ENCODE measurements at places on chromosomes 16 and 17.

- DNase-seq, result no peak
These were observed 47.9 kb downstream of the COPRS start for GRCh38 chr17:31811101-31811500.

GRCh38 chr17:61729690-61730268, 133.5 kb downstream of the BRIP1 start:
- DNase-seq, result no peak

DNA sequence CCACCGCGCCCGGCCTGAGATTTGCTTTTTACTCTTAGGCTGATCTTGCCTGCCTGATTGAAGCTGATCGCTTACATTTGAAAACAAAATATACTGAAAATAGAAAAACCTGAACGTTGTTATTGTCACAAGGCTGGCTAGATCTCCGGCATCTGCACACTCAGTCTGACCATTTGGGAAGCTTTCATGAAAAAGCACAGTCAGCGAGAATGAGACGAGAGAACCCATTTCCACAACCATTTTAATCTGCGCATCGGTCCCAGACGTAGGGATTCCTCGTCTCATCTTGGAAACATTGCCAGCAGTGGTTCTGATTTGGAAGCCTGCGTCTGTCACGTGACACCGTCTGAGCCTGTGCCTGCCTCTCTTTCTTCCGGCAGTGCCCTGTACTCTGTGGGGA, 20.9 kb downstream of the SPG7 start:
- no peak for DNase-seq

DNA sequence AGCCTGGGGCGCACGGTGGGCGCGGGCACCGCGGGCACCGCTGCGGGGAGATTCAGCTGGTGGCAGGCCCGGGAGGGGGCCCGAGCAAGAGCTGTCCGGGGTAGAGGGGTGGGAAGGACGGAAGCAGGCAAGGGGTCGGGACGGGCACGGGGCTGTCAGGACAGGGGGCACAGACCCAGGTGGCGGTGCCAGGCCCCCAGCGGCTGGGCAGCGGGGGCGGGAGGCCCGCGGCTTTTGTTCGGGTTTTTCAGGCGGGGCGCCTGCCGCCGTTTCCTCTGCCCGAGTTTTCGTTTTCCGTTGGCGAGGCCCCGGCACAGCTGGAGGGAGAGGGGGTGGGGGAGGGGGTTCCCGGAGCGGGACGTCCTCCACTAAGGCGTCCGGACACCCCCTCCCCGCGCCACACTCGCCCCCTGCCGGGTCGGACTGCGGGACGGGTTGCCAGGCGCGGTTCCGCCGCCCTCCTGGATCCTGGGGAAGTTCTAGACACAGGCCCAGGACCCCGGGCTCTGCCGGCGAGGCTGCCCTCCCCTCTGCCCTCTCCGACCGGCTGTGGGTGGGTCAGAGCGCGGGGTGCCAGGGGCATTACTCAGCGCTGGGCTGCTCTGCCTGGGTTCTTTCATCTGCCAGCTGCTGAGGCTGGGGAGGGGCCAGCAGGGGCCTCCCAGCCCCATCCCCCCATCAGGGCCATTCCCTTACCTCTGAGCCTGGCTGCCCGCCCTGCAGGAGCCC, 543 bp downstream of the ARHGAP23 start:
- DNase-seq, result no peak

- no peak for DNase-seq
These were observed 15.0 kb downstream of the CAVIN1 start for GRCh38 chr17:42408061-42408460.

DNA sequence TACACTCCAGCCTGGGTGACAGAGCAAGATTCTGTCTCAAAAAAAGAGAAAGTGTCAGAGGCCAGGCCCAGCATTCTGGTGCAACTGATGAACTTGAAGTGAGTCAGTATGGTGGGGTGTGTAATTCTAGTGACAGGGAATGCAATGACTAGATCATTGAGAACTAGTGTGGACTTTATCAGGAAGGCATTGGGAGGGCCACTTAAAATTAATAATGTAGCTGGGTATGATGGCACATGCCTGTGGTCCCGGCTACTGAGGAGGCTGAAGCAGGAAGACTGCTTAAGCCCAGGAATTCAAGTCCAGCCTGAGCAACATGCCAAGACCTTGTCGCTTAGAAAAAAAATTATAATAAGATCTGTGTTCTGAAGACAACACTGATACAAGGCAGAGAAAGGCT, 90.8 kb downstream of the STX8 start:
- no peak for DNase-seq

DNA sequence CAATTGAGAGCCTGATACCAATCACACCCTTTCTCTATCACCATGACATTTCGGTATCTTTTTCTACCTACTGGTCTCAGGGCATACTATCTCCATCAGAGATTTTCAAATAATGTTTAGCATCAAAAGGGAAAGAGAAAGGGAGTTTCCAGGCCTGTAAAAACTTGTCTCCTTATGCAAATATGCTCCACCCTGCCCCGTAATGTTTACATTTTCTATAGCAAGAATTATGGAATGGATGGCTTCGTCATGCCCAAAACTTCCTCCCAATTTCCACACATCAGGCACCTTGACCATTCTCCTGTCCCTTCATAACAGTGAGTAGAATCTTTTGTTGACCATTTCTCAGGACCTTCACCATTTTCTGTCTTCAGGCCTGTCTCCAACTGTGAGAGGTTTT, 30.9 kb upstream of the HLF start:
- peak; percentile 46 for DNase-seq

- no peak for DNase-seq
These were observed 39.4 kb downstream of the LAT start for GRCh38 chr16:29024278-29024677.

DNA sequence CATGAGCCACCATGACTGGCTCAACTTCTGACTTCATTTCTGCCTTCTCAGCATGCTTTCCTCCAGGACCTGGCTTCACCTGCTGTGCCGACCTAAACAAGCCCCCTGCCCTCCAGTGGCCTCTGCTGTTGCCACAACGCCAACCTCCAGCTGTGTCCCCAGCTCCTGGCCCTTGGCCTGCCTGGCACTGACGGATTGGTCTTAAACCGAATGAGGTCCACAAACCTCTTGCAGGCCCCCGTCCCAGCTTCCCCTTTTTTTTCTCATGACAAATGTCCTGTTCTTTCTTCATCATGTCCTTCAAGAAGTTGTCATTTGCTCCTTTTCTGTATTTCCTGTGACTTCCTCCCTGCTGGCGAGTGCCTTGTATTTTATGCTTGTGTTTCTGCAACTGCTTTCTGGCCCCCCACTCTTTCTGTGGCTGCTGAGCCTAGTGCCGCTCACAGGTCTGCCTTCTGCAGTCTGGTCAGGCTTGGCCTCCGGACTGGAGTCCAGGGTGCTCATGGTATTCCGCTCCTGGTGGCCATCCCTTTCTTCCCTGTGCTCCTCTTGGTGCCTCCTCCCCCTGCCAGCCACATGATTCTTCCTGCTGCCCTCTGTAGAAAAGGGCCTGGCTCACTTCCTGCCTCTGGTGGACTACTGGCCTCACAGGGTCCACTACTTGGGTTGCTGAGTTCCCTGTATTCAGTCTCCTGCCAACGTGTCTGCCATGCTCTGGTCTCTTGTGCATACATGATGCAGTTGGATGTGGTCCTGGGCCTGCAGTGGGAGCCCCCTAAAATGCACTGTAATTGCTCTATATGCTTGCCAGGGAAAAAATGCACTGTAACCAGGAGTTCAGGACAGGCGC, 2.9 kb downstream of the ATP6V0C start:
- DNase-seq, result no peak

DNA sequence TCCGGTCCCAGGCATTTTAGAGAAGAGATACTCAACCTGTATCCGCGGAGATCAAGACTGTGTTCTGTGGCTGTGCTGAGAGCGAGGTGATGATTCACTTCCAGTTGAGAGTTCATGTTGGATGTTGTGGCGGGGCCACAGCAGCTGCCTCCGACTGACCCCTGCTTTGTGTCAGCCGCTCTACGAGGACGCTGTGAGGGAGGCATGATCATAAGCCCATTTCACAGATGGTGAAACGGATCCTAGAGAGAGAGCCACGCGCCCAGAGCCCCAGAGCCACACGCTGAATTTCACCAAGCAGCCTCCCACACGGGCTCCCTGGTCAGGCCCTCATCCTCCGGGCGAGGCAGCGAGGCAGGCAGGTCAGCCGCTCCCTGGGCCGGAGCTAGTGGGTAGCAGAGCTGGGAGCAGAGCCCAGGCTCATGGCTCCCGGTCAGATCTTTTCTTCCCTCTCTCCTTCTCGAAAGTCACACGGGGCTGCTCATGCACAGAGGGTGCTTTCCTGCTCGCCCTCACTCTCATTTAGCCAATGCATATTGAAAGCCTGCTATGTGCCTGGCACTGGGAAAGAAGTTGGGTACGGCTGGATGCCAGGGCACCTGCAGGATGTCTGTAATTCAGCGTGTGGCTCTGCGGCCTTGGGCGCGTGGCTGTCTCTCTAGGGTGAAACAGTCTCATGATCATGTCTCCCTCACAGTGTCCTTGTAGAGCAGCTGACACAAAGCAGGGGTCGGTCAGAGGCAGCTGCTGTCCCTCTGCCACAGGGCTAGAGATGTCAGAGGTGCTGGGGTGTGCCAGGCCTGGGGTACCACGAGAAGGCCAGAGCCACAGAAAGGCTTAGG, 155.6 kb upstream of the CHMP6 start:
- no peak for DNase-seq

GRCh38 chr17:45021607-45022287, 29.7 kb downstream of the DCAKD start:
- DNase-seq, result no peak

GRCh38 chr17:50638966-50639713, 4.5 kb downstream of the ABCC3 start:
- DNase-seq, result peak; percentile 80

GRCh38 chr16:52424591-52424990, 122.4 kb downstream of the TOX3 start:
- DNase-seq, result no peak

- no peak for DNase-seq
These were observed 8.8 kb downstream of the TAX1BP3 start for GRCh38 chr17:3659541-3660111.

GRCh38 chr17:40538019-40538935, 27.0 kb downstream of the CCR7 start:
- peak; percentile 60 for DNase-seq

DNA sequence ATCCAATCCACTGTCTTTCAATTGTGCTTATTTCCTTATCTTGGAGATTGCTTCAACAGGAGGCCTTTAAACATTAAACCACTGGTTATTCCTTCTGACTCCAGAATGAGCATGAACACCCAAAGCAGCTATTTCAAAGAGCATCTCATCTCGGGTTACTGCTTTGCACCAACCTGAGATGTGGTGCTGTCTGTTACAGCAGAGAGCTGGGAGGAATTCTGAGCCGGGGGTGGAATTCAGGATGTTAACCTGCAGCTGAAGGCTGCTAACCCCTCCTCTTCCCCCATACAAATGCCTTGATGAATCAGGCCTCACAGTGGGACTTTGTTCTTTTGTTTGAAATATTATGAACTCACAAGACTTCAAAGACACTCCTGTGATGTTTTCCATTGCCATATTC, 113.1 kb downstream of the SHISA9 start:
- DNase-seq, result no peak

DNA sequence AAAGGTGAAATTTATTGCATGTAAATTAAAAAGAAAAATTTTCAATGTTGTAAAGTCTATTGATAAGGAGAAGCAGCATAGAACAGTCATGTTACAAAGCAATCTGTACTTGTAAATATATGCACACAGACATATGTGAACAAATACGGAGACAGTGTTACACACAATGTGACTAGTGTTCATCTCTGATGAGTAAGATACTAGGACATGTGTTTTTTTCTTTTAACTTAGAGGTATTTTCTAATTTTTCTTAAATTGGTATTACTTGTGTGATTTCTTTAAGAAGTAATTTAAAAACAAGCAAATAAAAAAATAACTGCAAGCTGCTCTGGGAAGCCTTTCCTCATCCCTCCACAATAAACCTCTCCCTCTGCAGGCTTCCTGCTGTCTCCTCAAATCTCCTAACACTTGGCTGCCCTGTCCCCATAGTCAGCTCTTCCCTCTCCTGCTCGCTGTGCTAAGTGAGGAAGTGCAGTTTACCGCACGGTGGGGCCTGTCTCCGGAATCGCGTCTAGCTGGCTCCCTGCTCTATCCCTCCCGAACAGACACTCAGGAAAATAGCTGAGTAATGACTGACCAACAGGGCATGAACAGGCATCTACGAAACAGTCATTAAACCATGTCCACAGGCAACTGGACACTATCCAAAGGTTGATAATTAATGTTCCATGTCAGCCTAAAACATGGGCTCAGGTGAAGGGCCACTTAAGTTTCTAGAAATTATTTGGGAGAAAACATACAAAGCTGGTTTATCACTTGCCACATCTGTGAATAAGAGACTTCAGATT, 35.9 kb downstream of the CMTM4 start:
- DNase-seq, result no peak

DNA sequence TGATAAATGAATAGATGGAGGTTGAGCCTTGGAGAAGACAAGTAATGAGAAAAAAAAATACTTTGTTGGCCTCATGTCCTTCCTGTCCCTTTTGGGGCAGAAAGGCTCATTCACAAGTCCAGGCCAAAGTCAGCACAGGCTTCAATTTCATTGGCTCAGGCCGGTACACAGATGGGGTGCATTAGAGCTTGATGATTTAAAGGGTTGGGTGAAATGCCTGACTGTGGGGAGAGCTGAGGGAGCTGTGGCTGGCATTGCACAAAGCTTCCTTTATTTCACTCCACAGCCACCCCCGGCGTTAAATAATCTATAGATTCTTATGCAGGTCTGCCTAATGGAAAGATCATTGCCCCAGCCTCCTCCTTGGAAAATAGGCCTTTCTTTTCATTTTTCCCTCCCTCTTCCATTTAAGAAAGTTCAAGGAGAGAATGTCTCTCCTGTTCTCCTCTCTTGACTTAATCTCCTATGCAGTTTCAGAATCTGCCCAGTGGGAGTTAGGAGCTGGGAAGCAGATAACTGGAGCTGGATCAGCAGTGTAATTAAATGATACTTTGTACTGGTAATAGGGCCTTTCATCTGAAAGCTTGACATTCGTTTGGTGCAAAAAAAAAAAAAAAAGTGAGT, 24.4 kb downstream of the YPEL2 start:
- DNase-seq, result no peak

DNA sequence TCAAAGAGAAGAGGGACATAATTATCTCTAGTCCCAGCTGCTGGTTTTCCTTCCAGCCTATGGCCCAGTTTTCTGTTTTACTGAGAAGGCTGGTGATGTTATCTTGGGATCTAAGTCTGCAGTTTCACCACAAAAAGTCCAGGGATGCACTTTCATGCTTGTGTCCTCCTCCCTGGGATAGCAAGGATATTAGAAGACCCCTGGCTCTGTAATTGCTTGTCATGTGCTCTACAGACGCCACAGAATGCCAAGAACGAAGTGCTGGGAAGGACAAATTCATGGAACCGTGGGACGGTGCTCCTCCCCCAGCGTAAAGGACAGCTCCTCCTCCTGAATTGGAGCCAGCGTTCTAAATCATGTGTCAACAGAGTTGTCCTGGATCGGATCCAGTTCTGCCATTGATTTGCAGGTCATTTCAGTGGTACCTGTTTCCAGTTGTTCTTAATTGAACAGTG, 8.6 kb downstream of the MAPT start:
- DNase-seq, result no peak

Measured in epithelial cell of prostate (primary cell).